ENCODE measurements at places on chromosomes 12 and 14.

GRCh38 chr14:81172881-81173280 lies 47.9 kb downstream of the GTF2A1 start:
- peaks cover 7% of the 10 kb centered on the region for H3K36me3 ChIP-seq
- no peaks in the 10 kb centered on the region for H3K27me3 ChIP-seq
- H3K4me1 ChIP-seq = peaks cover 52% of the 10 kb centered on the region
- no peak for DNase-seq
- no peak overlapping the region for H3K4me3 ChIP-seq
- no peak overlapping the region for H3K27ac ChIP-seq

GRCh38 chr12:45343269-45344051 lies 127.6 kb downstream of the ANO6 start:
- H3K4me3 ChIP-seq = no peak overlapping the region
- no peak for DNase-seq
- peaks cover 12% of the 10 kb centered on the region for H3K36me3 ChIP-seq
- no peak overlapping the region for H3K27ac ChIP-seq
- H3K4me1 ChIP-seq = no peaks in the 10 kb centered on the region

DNA sequence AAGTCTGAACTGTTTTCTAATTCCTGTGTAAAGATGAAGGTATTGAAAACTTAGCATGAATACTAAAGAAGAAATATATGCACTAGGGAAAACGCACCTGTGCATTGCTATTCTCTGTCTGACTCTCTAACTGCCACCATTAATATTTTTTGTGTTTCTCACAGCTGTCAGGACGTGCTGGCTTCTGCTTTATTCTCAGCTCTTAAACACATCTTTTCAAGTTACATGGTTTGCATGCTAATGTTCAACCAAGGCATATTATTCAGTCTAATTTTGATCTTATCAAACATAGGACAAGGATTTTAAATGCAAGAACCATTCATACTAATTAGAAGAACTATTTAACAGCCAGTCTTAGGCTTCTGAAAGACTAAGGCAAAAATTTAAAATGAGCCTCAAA lies 187.4 kb downstream of the KLHL28 start:
- no peak for DNase-seq
- no peak overlapping the region for H3K27ac ChIP-seq
- no peaks in the 10 kb centered on the region for H3K27me3 ChIP-seq
- no peaks in the 10 kb centered on the region for H3K4me1 ChIP-seq

- no peak overlapping the region for H3K4me3 ChIP-seq
- H3K4me1 ChIP-seq = no peaks in the 10 kb centered on the region
- no peak for DNase-seq
- no peaks in the 10 kb centered on the region for H3K36me3 ChIP-seq
- no peak overlapping the region for H3K27ac ChIP-seq
Measured at GRCh38 chr14:26199590-26200370, 398.1 kb downstream of the NOVA1 start.

- H3K27me3 ChIP-seq = no peaks in the 10 kb centered on the region
- H3K36me3 ChIP-seq = no peaks in the 10 kb centered on the region
- H3K4me1 ChIP-seq = no peaks in the 10 kb centered on the region
- no peak overlapping the region for H3K27ac ChIP-seq
- H3K4me3 ChIP-seq = no peak overlapping the region
- DNase-seq = no peak
Measured at GRCh38 chr12:79326222-79326621, 364.5 kb downstream of the PAWR start.

- peaks cover 11% of the 10 kb centered on the region for H3K27me3 ChIP-seq
- no peak for DNase-seq
- H3K27ac ChIP-seq = no peak overlapping the region
Measured at GRCh38 chr14:76280221-76280620, 95.7 kb upstream of the ESRRB start.

- H3K27me3 ChIP-seq = peaks cover 3% of the 10 kb centered on the region
- H3K36me3 ChIP-seq = no peaks in the 10 kb centered on the region
- no peak for DNase-seq
- no peaks in the 10 kb centered on the region for H3K4me1 ChIP-seq
Measured at GRCh38 chr12:109270494-109270893, 38.6 kb downstream of the FOXN4 start.

DNA sequence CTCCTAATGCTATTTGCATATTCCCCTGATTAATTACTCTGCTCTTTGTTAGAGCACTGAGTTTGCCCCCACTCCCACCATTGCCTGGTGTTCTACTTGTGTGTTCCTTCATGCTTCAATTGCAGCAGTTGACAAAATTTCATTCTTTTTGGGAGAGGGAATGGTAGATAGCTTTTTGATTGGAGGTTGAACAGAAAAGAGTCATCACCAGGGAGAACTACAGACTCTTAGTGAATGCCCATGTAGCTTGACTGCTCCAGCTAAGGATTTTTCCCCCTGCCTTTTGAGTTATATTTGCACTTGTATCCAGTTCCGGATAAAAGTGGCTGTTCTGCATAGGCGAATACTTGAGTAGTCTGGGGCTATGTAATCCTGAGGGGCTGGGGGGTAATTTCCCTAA lies 183.9 kb downstream of the ETNK1 start:
- H3K36me3 ChIP-seq = no peaks in the 10 kb centered on the region
- H3K27ac ChIP-seq = no peak overlapping the region
- no peak overlapping the region for H3K4me3 ChIP-seq
- no peaks in the 10 kb centered on the region for H3K4me1 ChIP-seq
- DNase-seq = no peak

GRCh38 chr12:30570211-30570890 lies 125.3 kb downstream of the IPO8 start:
- no peak overlapping the region for H3K4me3 ChIP-seq
- H3K27me3 ChIP-seq = peaks cover 3% of the 10 kb centered on the region
- no peak for DNase-seq
- no peaks in the 10 kb centered on the region for H3K36me3 ChIP-seq
- H3K4me1 ChIP-seq = no peaks in the 10 kb centered on the region

GRCh38 chr14:74437496-74438053 lies 11.6 kb upstream of the SYNDIG1L start:
- H3K4me1 ChIP-seq = no peaks in the 10 kb centered on the region
- peaks cover 19% of the 10 kb centered on the region for H3K27me3 ChIP-seq
- no peaks in the 10 kb centered on the region for H3K36me3 ChIP-seq
- DNase-seq = no peak
- no peak overlapping the region for H3K4me3 ChIP-seq

GRCh38 chr12:53988541-53989226 lies 3.7 kb downstream of the HOXC10 start:
- peaks cover 96% of the 10 kb centered on the region for H3K27me3 ChIP-seq
- no peak overlapping the region for H3K27ac ChIP-seq
- peaks cover 35% of the 10 kb centered on the region for H3K4me1 ChIP-seq
- no peak overlapping the region for H3K4me3 ChIP-seq
- DNase-seq = no peak

DNA sequence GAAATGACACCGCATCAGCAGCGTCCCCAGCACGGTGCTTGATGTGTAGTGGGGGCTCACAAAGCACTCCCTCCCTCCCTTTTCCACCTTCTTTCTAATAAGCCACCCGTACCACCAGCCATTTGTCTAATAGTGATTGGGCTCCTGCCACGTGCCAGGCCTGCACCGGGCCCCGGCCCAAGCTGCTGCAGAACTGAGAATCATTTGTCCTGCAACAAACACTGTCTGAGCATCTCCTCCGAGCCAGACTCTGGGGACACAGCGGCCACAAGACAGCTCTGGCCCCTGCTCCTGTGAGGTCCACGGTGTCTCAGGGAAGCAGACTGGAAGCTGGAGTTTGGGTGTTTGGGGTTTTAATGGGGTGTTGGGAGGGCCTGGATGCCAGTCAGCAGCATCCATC lies 43.9 kb downstream of the MVK start:
- H3K4me1 ChIP-seq = no peaks in the 10 kb centered on the region
- H3K27ac ChIP-seq = no peak overlapping the region
- peaks cover 34% of the 10 kb centered on the region for H3K27me3 ChIP-seq
- no peak overlapping the region for H3K4me3 ChIP-seq
- no peak for DNase-seq
- H3K36me3 ChIP-seq = no peaks in the 10 kb centered on the region

GRCh38 chr14:35403114-35403602 lies 1.4 kb downstream of the NFKBIA start:
- peak; percentile 44 for DNase-seq
- H3K4me1 ChIP-seq = peaks cover 62% of the 10 kb centered on the region
- H3K27ac ChIP-seq = peak overlapping the region; percentile 86
- peaks cover 42% of the 10 kb centered on the region for H3K36me3 ChIP-seq
- H3K4me3 ChIP-seq = peak overlapping the region; percentile 82

- no peaks in the 10 kb centered on the region for H3K4me1 ChIP-seq
- no peak for DNase-seq
- peaks cover 8% of the 10 kb centered on the region for H3K27me3 ChIP-seq
- no peak overlapping the region for H3K4me3 ChIP-seq
Measured at GRCh38 chr12:69885658-69886057, 60.6 kb downstream of the MYRFL start.

Data from activated CD4-positive, alpha-beta T cell treated with anti-CD3 and anti-CD28 coated beads, Interleukin-2, amount 10 ng/mL, durations not matched to agents 7 days and 5 days (primary cell).